ENCODE measurements at places on chromosomes 2 and 18. TPM values are rescaled to one million over a fixed set of nuclear protein-coding genes. Genes with fewer than 3 reads are reported as not detected.

The DPP4 gene
- total RNA-seq: 5.1 TPM

The FBXO15 gene
- total RNA-seq: 1.2 TPM

The SDC1 gene
- total RNA-seq: 0.41 TPM

The SKOR2 gene
- total RNA-seq: not detected

The REL gene
- total RNA-seq: 93.0 TPM

The ARHGEF33 gene
- 0.14 TPM for total RNA-seq

The ST6GAL2 gene
- not detected for total RNA-seq

The KIAA2012 gene
- total RNA-seq: not detected

The ARHGAP15 gene
- 91.4 TPM for total RNA-seq

The EIF4E2 gene
- 62.0 TPM for total RNA-seq

The ALPG gene
- total RNA-seq: not detected

The DSC1 gene
- 0.06 TPM for total RNA-seq

The CCDC141 gene
- total RNA-seq: 6.1 TPM

The SFXN5 gene
- total RNA-seq: 5.2 TPM

The MOGAT1 gene
- not detected for total RNA-seq

The PTH2R gene
- total RNA-seq: 0.09 TPM

The ASB18 gene
- not detected for total RNA-seq

The METTL8 gene
- 20.0 TPM for total RNA-seq

The GPR45 gene
- total RNA-seq: not detected

The ABCG8 gene
- not detected for total RNA-seq

The ACVR2A gene
- total RNA-seq: 2.9 TPM

The KLHL30 gene
- total RNA-seq: not detected

The FEZ2 gene
- 14.9 TPM for total RNA-seq

The SFTPB gene
- not detected for total RNA-seq

The FTCDNL1 gene
- total RNA-seq: 0.55 TPM

The MYO1B gene
- 4.7 TPM for total RNA-seq

The CCDC93 gene
- 42.5 TPM for total RNA-seq

The SP5 gene
- total RNA-seq: not detected

The CDH20 gene
- total RNA-seq: 0.09 TPM

The EMILIN1 gene
- total RNA-seq: 0.78 TPM

The MYO5B gene
- total RNA-seq: 0.27 TPM

The MC5R gene
- not detected for total RNA-seq

The AGXT gene
- total RNA-seq: not detected

The TUBA3E gene
- not detected for total RNA-seq

The IL36RN gene
- total RNA-seq: not detected

The CHN1 gene
- 3.3 TPM for total RNA-seq

The MSH2 gene
- total RNA-seq: 57.2 TPM

The CXCR2 gene
- total RNA-seq: 0.33 TPM

The ANO7 gene
- total RNA-seq: 0.27 TPM

The CCDC178 gene
- total RNA-seq: not detected

The UGT1A8 gene
- total RNA-seq: not detected

The NPC1 gene
- 39.7 TPM for total RNA-seq

The SPATA3 gene
- total RNA-seq: 2.9 TPM

The ADGRF3 gene
- 0.57 TPM for total RNA-seq

The ARL4C gene
- 26.1 TPM for total RNA-seq

The TRPM8 gene
- not detected for total RNA-seq

The SCG2 gene
- not detected for total RNA-seq

The XRCC5 gene
- total RNA-seq: 501 TPM

The RAB11FIP5 gene
- 8.3 TPM for total RNA-seq

The CNRIP1 gene
- not detected for total RNA-seq

The PSD4 gene
- total RNA-seq: 137 TPM

The GPR35 gene
- 7.9 TPM for total RNA-seq

The GNAL gene
- total RNA-seq: 0.53 TPM

The M1AP gene
- not detected for total RNA-seq

Data from activated naive CD4-positive, alpha-beta T cell treated with anti-CD3 and anti-CD28 coated beads, Interleukin-2, amount 50 U/mL, for 72 hours (primary cell).